Stimulated activated CD8-positive, alpha-beta memory T cell treated with anti-CD3 and anti-CD28 coated beads, Interleukin-4, amount 100 ng/mL, for 1 hour (primary cell): ENCODE measurements at places on chromosomes 4 and X.

GRCh38 chrX:25141684-25142083, 125.9 kb upstream of the ARX start:
- DNase-seq, result no peak

GRCh38 chrX:68415316-68415715, 18.0 kb downstream of the OPHN1 start:
- no peak for DNase-seq

GRCh38 chr4:127775843-127776242, 6.3 kb upstream of the HSPA4L start:
- DNase-seq, result no peak

GRCh38 chrX:107549504-107549903, 78.8 kb upstream of the PRPS1 start:
- no peak for DNase-seq

DNA sequence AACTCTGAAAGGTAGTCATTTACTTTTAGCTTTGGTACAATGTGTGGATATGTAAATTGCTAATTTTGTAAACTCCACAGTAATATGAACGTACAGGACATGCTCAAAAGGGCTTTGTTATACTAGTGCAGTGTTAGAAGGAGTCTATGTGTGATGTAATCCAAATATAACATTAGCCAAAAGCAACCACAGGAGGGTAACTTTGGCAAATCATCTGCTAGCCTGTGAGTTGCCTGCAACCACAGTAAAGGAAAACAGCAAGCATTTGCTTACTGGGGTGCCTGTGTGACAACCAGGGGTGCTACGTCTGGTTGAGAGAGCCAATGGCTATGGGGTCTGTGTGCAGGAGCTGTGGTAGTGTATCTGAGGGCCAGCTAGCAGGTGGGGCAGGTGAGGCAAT, 245.8 kb downstream of the ADAMTS3 start:
- no peak for DNase-seq

GRCh38 chr4:6125103-6125651, 75.2 kb downstream of the JAKMIP1 start:
- no peak for DNase-seq

- DNase-seq, result no peak
Observed at GRCh38 chrX:55839485-55839884, 121.9 kb downstream of the RRAGB start.

DNA sequence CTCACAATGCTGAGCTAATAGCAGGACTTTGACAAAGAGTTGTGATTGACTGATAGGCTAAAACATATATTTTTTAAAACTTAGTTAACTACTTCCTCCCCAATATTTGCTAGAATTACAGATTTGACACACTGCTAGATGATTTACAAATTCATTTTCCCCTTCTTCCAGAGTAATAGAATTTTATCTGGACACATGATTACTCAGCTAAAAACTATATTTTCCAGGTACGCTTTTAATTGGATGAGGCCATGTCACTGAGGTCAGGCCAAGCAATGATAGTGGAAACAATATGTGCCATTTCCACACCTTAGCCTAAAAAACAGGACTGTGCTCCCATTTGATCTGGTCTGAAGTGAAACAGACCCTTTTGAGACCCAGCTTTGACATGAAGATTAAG, 193.3 kb upstream of the PGRMC2 start:
- no peak for DNase-seq

DNA sequence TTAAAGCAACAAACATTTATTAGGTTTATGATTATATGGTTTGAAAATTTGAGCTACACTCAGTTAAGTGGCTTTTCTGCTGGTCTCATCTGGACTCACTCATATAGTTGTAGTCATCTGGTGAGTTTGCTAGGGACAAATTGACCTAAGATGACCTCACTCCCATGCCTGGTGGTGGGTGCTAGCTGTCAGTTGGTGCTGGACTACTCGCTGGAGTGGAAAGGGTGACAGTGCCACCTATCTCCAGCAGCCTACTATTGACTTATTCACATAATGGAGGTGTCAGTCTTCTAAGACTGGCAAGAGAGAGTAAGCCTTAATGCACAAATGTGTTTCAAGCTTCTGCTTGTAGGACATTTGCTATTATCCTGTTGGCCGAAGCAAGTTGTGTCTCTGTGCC, 88.2 kb downstream of the TASL start:
- DNase-seq, result no peak

DNA sequence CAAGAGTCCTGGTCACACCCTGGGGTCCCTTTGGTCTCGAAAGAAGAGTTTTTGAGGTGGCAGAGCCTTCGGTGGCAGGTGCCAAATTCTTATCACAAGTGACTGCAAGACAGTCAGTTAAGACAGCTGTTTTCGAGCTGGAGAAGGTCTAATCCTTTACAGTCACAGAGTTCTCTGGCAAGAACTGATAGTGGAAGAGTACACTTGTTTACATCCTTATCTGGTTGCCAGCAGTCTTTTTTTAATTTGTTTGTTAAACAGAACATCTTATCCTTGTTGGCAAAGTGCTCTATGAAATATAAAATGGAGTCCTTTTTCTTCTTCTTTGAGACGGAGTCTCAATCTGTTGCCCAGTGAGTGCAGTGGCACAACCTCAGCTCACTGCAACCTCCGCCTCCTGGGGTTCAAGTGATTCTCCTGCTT, 50.4 kb upstream of the ELOVL6 start:
- DNase-seq, result no peak

DNA sequence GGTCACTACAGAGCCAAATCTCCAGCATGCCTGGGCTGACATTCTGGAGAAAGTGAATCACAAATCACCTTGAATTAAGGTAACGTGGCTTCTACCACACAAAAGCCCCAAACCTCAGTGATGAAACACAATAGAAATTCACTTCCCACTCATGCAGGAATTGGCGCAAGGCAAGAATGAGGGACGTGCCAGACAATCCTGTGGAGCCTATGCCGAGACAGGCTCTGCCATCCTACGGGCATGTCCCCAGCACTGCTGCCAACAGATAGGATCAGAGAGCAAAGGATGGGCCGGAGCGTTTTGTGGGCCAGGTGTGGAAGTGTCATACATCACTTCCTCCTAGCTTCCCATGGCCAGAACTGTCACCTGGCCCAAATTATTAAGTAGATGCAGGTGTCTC, 118.0 kb downstream of the IRF2 start:
- DNase-seq, result no peak

- peak; percentile 66 for DNase-seq
Observed at GRCh38 chrX:131812847-131813825, 210.0 kb upstream of the STK26 start.

DNA sequence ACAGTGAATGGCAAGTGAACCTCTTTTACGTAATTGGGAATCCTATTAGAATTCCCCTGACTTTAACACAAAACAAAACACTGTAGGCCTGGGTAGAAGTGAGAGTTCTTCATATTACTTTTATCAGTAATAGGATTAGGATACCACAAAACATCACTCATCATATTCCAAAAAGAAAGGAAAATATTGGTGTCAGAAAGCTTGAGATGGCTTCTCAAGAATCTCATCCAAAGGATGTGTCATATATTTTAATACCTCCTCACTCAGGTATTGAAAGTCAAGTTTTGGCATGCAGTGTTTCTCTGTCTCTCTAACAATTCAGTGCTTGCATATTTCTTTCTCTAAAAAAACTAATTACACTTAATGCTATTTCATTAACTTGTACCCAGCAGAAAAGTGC, 173.2 kb downstream of the PDGFC start:
- DNase-seq, result no peak

DNA sequence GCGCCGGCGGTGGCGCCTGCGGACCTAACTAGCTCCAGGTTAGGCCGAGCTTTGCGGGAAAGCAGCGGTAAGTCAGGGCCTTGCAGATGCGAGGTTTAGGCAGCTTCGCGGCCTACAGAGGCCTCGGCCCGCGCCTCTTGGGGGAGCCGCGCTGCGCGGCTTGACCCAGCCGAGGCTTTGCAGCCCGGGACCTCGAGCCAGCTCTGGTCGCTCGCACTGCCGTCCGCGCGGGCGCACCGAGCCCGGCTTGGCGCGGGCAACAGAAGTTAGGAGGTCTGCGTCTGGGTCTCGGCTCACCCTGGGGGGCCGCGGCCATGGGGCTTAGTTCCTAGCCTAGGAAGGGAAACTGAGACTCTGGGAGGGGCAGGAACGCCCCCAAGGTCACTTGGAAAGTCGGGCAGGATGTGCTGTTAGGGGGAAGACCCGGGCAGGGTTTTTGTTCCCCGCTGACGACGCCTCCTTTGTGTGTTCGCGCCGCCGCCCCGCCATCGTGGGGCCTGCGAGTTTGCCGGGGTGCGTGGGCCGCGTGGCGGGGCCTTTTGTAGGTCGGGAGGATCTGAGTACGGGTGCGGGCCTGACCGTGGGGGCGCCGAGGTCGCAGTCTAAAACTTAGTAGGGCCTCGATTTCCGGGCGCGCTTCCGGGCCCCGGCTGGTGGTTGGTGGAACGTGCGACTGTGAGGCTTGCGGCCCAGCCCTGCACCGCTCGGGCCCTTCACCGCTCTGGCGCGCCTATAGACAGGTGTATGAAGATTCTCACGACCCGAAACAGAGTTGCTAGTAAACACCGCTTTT, 482 bp downstream of the RNF4 start:
- peak; percentile 53 for DNase-seq

- no peak for DNase-seq
Observed at GRCh38 chr4:154492288-154492687, 689 bp upstream of the DCHS2 start.

- DNase-seq, result no peak
Observed at GRCh38 chrX:1398431-1399340, 6.8 kb upstream of the SLC25A6 start.

DNA sequence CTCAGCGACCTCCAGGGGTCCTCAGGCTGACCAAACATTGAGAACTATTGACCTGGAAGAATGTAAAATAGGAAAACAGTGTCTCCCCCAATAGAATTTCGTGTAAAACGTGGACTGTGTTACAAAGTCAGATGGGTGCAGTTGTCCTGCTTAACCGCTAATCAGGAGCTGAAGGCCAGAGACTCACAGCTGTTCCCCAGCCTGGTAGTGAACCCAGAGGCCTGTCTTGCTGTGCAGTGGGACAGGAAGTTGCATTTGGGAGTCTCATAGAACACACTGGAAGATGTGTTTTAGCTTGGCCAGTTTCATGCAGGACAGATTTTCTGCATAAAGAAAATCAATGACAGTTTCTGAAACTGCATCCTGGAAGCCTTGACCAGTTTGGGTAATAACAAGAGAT, 151.5 kb downstream of the PTTG2 start:
- DNase-seq, result no peak

DNA sequence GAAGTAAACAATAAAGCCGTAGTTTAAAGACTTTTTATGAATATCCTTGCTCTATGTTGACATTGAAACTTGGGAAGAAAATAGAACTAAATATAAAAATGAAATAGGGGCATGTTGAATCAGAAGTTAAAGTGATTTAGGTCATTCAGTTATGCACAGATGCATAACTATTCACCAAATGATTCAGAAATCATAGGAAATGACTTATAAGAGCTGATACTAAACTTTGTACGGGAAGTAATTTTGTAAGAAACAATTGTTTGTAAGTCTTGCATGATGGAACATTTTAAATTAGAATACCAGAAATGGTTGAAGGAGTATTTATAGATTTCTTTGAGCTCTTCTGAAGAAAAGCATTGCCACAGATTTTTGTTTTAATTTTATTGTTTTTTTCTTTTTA, 246.5 kb downstream of the CPE start:
- no peak for DNase-seq

DNA sequence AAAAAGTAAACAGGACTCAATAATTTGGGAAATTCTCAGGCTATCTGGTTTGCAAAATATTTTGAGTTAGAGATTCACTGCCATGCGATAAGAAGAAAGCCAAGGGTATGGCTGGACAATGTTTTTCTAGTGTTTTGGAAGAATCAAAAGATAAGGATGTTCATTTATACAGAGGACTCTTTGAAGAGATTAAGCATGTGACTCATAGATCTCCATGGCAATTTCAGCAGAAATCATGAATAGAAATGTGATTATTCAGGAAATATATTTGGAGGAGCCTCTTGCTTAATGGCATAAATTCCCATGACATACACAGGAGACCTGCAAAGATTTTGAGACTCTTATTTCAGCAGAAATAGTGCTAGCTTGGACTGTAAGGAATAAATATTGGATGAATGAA, 16.7 kb upstream of the FRAS1 start:
- no peak for DNase-seq

DNA sequence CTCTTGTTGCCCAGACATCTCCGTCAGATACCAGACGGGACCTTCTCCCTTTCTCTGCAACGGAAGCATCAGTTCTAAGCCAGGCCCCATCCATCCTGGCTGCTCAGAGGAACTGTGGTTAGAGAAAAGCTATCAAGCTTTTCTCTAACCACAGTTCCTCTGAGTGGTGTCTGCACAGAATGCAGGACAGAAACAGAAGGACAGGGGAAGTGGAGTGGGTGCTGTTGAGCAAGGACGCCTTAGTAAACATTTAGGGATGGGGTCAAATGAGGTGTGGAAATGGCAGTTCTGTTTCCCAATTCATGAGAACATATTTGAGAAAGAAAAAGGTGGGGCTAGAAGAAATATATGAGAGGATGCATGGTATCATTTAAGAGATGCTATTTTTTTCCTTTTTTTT, 283.8 kb downstream of the CRLF2 start:
- DNase-seq, result no peak

DNA sequence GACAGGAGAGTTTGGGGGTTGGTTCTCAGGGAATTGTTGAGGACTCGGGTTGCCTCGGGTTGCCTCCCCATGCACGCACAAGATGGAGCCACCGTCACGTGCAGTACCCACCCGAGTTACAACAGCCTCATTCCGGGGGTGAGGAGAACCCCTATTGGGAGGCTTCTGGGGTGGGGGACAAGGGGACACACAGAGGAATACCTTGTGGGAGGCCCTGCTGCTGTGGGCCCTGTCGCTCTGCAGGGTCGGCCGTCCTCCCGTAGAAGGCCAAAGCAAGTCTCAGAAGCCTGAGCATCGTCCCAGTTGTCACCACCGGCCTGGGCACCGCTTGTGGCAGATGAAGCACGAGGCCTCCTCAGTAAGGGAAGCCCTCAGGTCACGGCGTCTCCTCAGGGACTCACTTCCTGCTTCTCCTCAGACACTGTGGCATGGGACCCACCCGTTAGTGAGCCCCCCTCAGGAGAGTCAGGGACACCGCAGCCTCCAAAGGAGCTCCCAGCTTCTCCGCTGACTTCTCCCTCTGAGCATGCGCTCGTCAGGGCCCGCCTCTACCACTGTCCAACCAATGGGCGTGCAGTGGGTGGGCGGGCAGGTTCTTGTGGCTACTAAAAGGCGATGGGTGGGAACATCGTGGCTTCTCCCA, at the start of gene CT55:
Gene CT55 (minus strand): TSS at position 522 of the 643 bp plus-strand sequence. CDS start 227 bp downstream, at position 295.
- DNase-seq, result no peak

GRCh38 chr4:108941904-108942430, 179.1 kb upstream of the ETNPPL start:
- DNase-seq, result no peak

DNA sequence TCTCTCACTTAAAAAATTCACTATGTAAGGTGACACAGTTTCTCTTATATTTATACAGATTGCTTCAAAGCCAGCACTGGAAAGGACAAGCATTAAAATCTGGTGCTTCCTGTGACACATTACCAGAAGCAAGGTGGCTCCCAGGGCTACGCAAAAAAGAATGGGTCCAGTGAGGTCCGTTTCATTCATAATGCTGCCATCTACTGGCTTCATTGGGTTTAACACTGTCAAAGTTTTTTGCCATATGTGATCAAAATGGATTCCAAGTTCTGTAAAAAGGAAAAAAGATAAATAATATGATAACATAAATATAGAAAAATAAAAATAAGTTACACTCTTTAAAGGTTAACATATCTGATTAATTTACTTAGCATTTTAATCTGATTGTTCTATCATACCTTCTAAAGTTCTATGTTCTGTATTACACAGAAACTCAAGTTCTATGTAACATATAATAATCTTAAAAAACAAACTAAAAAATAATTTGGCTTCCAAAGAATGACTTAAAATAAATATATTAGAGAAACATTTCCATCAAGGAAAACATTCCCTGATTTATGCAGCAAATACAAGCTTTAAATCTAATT, 22.1 kb downstream of the YIPF7 start:
- no peak for DNase-seq
